CD4-positive, alpha-beta memory T cell (primary cell): ENCODE measurements at places on chromosomes 11 and 22. TPM values are rescaled to one million over a fixed set of nuclear protein-coding genes. Genes with fewer than 3 reads are reported as not detected.

Gene APOA4
- polyA plus RNA-seq, result not detected

Gene PRR5L
- polyA plus RNA-seq, result 10.1 TPM

Gene ANKK1
- polyA plus RNA-seq, result 0.24 TPM

Gene MS4A7
- 0.36 TPM for polyA plus RNA-seq

- H3K36me3 ChIP-seq, result no peaks in the 10 kb centered on the region
- H3K4me1 ChIP-seq, result no peaks in the 10 kb centered on the region
- H3K4me3 ChIP-seq, result no peak overlapping the region
- no peak for DNase-seq
Observed at GRCh38 chr11:32874132-32874531, 18.5 kb upstream of the QSER1 start.

GRCh38 chr22:22171357-22172218, 73.0 kb upstream of the VPREB1 start:
- H3K27ac ChIP-seq, result no peak overlapping the region
- peaks cover 11% of the 10 kb centered on the region for H3K4me1 ChIP-seq
- H3K27me3 ChIP-seq, result no peaks in the 10 kb centered on the region
- no peaks in the 10 kb centered on the region for H3K36me3 ChIP-seq
- no peak for DNase-seq

DNA sequence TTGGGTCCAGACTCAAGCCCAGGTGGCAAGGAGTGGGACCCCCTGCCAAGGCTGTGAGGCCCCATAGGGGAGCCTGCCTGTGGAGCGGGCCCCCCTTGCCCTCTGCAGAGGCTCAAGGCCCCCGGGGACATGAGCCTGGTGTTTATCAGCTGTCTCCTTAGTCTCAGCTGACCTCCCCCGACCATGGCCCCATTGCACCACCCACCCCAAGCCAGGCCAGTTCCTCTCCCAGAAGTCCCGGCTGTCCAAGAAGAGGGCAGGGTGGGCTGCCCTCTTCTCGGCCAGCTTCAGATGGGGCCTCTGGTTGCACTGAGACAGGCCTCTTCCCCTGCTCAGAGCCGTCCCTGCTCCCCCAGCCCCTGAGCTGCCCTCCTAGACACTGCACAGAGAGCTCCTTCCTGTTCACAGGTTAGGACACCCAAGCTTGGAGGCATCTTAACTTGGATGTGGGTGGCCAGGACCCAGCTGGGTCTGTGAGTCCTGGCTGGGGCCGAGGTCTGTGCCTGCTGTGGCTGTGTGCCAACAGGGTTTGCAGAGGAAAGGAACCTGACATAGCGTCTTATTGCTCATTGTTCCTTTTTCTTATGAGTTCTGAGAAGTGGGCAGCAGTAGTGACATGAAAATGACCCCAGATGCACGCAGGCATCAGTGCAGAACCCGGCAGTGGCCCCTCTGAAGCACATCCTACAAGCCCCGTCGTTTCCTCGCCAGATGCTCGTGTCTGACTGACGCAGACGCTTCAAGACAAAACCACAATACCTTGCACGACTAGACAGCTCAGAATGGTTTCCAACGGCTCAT, 5.4 kb downstream of the TRABD start:
- H3K27ac ChIP-seq, result peak overlapping the region; percentile 97
- no peaks in the 10 kb centered on the region for H3K27me3 ChIP-seq
- peak; percentile 87 for DNase-seq

DNA sequence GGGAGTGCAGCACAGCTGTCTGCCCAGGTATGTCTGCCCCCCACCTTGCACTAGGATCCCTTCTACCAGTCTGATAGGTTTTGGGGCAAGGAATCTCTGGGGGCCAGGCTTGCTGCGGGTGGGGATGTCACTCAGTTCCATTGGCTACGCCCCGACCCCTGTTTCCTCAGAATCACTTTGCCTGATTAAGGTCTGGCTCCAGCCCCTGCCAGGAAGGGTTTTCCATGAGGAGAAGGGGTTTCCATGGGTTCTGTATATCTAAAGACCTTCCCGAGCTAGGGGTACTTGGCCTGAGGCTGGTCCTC, 14.0 kb downstream of the OTOG start:
- DNase-seq, result no peak
- H3K36me3 ChIP-seq, result no peaks in the 10 kb centered on the region
- H3K4me1 ChIP-seq, result no peaks in the 10 kb centered on the region
- no peaks in the 10 kb centered on the region for H3K27me3 ChIP-seq

DNA sequence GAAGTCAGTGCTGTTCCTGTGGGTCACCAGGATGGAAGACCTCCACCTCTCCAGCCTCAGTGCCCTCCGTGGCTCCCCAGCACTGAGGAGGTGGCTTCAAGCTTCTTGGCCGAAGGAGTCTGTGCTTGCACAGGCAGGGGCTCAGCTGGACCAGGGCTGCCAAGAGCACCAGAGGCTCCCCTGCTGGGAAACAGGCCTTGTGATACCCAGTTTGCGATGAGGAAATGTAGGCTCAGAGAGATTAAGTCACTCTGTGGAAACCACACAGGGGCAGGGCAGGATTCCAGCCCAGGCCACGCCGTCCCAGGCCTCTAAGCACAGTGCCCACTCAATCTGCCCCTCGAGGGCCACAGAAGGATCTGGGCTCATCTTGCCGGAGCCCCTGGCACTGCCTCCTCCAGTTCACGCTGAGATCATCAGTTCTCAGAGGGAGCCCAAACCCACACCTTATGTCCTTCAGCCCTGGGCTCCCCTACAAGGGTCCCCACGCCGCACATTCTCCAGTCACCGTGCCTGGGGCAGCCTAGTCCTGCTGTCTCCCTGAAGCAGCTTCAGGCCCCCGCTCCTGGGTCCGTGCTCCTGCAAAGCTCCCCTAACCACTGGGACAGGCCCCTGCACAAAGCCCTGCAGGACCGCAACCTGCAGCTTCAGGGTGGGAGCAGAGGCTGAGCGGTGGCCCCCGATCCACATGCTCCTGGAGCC, 21.6 kb downstream of the ANO1 start:
- H3K4me3 ChIP-seq, result no peak overlapping the region
- H3K27me3 ChIP-seq, result no peaks in the 10 kb centered on the region
- no peak overlapping the region for H3K27ac ChIP-seq
- no peaks in the 10 kb centered on the region for H3K4me1 ChIP-seq
- no peaks in the 10 kb centered on the region for H3K36me3 ChIP-seq

DNA sequence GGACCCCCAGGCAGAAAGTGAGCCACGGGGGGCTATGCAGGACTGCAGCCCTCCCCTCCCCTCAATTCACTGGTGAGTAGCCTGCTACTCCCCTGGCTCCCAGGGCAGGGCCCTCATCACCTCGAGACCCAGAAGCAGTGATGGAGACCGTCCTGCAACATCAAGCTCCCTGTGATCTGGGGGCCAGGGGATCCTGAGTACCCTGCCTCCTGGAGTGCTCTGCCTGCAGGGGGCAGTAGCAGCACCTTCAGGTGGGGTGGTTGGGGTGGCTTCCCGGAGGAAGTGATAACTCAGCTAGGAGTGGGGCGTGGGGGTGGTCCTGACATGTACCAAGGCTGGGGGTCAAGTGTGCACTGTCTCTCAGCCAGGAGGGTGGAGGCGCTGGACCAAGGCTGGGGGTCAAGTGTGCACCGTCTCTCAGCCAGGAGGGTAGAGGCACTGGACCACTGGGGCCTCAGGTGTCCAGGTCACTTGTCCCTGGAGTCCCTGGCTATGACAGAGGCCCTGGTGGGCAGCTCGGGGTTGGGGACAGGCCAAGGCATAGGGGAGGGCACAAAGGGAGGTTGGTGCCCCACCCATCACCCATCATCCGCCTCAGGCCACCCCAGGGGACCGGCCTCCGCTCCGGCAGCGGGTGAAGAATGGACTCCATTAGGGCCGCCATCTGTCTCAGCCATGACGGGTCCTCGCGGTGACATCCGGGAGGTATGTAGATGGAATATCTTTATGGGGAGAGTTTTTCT, 9.4 kb downstream of the RTN4R start:
- no peak overlapping the region for H3K4me3 ChIP-seq
- no peak overlapping the region for H3K27ac ChIP-seq
- no peaks in the 10 kb centered on the region for H3K27me3 ChIP-seq
- no peaks in the 10 kb centered on the region for H3K4me1 ChIP-seq

DNA sequence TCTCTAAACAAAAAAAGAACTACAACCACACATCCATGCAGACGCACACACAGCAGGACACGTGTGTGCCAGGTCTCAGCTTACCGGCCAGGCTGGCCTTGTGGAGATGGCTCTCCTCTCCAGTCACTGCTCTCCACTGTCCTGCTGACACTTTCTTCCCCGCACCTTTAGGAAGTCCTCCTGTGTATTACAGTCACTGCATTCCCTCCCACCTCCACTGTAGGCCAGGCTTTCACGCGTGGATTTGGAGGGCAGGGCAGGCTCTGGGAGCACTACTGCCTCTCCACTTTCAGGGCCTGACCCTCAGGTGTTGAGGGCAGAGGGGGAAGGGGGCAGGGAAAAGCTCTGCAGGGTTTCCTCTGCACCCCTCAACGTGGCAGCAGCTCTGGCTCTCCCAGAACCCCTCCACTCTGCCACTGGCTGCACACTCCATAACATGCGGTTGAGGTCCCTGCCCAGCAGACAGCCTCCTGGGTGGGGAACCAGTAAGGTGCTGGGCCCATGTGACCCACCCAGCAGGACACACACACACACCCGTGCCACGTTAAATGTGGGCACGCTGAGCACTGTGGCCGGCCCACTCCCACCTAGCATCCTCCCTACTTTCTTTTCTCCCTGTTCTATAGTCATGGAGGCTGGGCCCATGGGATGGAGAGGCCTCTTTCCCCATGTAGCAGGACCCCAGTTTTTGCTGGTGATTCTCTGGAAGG, 107.0 kb upstream of the PITPNB start:
- H3K27ac ChIP-seq, result no peak overlapping the region
- H3K27me3 ChIP-seq, result no peaks in the 10 kb centered on the region
- H3K36me3 ChIP-seq, result no peaks in the 10 kb centered on the region
- H3K4me1 ChIP-seq, result no peaks in the 10 kb centered on the region

DNA sequence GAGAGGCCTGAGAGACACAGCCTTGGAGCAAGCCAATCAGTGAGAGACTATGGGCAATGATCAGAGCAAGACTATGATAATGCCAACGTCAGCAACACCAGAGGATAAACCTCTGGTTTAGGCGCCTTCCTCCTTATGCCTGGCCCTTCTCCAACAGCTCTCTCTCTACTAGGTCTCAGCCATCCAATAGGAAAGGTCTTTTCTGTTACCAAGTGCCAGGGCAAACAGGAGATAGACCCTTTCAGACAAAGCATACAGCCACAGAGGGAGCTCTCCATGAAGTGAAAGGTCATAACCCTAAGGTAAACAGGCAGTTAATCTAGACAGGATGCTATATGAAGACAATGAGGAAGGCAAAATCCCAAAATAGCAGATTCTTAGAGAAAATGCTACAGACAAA, 9.5 kb downstream of the STK33 start:
- H3K27me3 ChIP-seq, result no peaks in the 10 kb centered on the region
- no peaks in the 10 kb centered on the region for H3K36me3 ChIP-seq
- H3K4me3 ChIP-seq, result no peak overlapping the region

DNA sequence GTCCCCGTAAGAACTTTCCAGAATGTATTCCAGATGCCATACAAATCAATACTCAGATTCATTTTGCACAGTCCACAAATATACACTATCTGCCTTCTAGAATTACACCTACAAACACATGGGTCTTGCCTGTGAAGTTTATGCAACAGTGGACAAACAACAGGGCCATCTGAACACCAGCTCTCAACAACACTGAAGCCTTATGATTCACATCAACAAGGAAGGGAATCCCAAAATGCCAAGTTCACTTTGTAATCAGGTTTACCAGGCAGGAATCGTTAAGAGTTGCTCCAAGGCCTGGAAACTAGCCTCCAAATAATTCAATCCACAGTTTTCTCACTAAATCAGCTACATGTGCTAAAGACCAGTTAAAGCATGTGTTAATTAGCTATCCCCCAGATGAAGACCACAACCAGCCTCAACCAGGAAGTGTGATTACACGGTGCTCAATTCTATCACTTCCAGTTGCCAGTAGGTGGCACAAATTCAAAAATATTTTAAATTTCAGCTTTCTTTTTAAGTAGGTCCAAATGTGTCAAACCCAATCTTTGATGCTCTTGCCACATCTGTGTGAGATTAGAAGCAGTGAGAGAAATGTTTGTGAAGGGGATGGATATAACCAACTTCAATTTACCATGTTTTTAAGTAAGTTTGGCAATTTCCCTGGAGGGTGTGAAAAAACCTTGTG, 139.1 kb upstream of the BDNF start:
- H3K27ac ChIP-seq, result no peak overlapping the region
- H3K27me3 ChIP-seq, result no peaks in the 10 kb centered on the region
- no peaks in the 10 kb centered on the region for H3K36me3 ChIP-seq
- no peaks in the 10 kb centered on the region for H3K4me1 ChIP-seq

DNA sequence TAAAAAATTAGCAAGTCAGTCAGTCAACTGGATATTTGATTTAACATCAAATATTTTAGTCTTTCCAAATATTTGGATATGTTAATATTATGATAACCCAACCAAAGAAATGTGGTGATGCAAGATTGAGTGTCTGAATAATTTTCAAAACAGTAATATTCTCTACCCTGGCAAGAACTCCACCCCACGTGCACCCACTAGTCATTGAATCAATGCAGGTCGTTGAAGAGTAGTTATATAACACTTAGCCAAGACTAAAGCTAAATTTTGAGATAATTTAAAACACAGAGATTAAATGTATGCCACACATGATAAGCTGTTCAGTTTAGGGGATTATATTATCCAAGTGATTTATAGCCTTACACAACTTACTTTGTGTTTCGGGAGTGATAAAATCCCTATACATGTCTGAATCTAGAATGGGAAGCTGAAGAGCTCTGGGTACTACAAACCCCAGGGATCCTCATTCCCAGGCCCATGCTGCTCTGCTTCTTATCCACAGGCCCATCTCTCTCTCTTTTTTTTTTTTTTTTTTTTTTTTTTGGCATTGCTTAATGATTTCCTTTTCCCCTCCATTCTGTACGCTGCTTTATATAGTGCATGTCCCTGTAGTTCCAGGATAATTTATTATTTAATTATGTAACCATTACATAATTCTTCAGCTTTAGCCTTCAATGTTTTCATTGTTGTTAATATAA, 392.9 kb downstream of the NTM start:
- H3K4me1 ChIP-seq, result no peaks in the 10 kb centered on the region
- no peak overlapping the region for H3K4me3 ChIP-seq
- no peak for DNase-seq
- H3K27ac ChIP-seq, result no peak overlapping the region
- H3K36me3 ChIP-seq, result no peaks in the 10 kb centered on the region

GRCh38 chr22:20113551-20114310, 2.2 kb upstream of the RANBP1 start:
- H3K27ac ChIP-seq, result no peak overlapping the region
- H3K4me1 ChIP-seq, result peaks cover 27% of the 10 kb centered on the region
- H3K27me3 ChIP-seq, result no peaks in the 10 kb centered on the region
- DNase-seq, result no peak
- no peak overlapping the region for H3K4me3 ChIP-seq

DNA sequence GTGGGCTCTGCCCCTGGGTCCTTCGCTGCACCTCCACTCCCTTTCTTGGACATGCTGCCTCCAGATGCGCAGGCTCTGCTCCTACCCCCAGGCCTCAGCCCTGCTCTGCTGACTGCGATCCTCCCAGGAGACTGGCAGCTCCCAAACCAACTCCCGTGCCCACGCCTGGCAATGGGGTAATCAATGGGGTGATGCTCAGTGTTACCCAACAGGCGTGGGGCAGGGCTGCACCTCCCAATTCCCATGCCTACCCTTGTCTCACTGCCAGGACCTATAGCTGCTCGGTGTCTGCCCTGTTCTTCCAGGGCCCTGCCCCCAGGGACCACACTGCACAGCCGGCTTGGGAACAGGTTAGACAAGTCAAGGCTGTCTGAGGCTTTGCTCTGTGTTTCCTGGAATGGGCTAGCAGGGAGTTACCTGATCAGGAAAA, at the start of gene ALDH3B2:
ALDH3B2 (minus strand) TSS at position 182 of the 430 bp plus-strand sequence. CDS start 7,688 bp downstream, outside the sequence.
- H3K4me3 ChIP-seq, result no peak within 1 kb of the TSS
- no peaks in the 10 kb centered on the region for H3K27me3 ChIP-seq
- no peaks in the 10 kb centered on the region for H3K36me3 ChIP-seq
- no peak for DNase-seq
- no peaks in the 10 kb centered on the region for H3K4me1 ChIP-seq
- no peak within 1 kb of the TSS for H3K27ac ChIP-seq
